Activated CD4-positive, alpha-beta T cell treated with anti-CD3 and anti-CD28 coated beads, Interleukin-2, amount 50 U/mL, for 24 hours (primary cell): ENCODE measurements at places on chromosomes 2 and 18.

- DNase-seq = no peak
Measured at GRCh38 chr2:198880986-198881385, 576.8 kb downstream of the SATB2 start.

DNA sequence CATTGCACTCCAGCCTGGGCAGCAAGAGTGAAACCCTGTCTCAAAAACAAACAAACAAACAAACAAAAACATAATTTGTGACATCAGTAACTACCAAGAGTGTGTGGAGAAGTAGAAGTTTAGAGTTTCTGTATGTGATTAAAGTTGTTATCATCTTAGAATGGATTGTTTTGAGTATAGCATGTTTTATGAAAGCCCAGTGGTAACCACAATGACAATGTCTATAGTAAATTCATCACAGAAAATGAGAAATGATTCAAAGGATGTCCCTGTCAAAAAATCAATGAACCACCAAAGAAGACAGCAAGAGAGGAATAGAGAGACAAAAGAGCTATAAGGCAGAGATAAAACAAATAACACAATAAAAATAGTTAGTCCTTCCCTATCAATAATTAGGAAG, 1299.2 kb downstream of the CNTNAP5 start:
- no peak for DNase-seq

DNA sequence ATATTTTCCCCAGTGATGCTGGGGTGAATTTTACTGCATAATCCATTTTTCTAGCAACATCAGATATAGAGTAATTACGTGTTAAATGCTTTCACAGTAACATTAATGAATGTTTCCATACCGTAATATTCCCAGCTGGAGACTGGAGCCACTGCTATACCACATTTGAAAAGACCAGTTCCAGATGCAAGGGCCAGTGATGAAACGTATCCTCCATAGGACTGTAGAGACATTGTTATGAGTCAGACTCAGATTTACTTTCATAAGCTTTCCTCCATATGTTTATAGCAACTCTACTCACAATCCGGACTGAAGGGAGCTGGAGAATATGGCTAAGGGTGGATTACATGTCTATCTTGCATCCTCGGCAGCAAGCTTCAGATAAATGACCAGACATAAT, 22.7 kb upstream of the GCG start:
- no peak for DNase-seq

- no peak for DNase-seq
Measured at GRCh38 chr2:134397146-134397896, 143.4 kb downstream of the MGAT5 start.

GRCh38 chr18:43271593-43272432, 5.5 kb downstream of the SYT4 start:
- DNase-seq = no peak

GRCh38 chr2:86232373-86232784, 33.1 kb downstream of the MRPL35 start:
- DNase-seq = no peak

DNA sequence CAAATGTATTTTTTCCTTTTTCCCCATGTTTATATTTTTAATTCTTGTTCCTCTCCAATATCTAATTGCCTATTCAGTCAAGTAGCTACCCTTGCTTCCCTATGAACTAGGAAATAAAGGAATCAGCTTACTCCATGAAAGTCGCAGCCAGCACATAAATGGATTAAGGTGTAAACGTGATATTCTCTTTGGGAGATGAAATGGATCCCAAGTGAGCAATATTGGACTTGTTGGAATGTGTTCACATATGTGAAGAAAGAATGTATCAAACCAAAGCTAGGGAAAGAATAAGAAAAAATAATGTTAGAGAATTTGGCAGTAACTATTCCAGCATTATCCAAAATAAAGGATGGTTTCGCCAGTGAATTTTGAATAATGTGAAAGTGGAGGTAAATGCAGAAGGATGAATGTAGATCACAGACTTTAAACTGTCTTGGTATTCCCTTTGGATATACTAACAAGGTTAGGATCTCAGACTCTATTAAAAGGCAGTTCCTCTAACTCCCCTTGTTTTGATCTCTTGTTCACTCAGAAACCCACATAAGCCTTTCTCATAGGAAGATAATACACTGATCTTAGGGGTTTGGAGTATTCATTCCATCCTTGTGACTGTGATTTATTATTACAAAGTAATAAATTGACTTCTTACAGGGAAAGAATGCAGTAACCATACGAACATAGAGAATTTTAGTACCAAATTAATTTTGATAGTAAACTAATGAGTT, 208.1 kb downstream of the BABAM2 start:
- DNase-seq = no peak

- no peak for DNase-seq
Measured at GRCh38 chr2:158346032-158346431, 110.5 kb downstream of the CCDC148 start.

DNA sequence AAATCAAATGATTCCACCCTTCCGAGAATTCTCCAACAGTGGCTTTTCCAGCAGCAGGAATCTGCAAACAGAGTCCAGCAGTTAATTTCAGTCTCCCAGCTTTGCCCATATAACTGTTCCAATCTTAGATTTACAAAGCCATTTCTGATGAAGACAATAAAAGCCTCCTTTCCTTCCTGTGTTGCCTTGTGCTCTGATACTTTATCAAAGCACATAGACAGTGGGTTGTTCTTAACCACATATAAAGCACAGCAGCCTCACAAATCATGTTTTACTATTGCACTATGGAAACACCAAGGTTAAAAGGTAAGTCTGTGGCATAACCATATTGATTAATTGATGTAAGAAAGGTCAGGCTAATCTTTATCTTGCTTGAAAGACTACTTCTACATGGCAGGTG, 89.8 kb upstream of the MMADHC start:
- no peak for DNase-seq

DNA sequence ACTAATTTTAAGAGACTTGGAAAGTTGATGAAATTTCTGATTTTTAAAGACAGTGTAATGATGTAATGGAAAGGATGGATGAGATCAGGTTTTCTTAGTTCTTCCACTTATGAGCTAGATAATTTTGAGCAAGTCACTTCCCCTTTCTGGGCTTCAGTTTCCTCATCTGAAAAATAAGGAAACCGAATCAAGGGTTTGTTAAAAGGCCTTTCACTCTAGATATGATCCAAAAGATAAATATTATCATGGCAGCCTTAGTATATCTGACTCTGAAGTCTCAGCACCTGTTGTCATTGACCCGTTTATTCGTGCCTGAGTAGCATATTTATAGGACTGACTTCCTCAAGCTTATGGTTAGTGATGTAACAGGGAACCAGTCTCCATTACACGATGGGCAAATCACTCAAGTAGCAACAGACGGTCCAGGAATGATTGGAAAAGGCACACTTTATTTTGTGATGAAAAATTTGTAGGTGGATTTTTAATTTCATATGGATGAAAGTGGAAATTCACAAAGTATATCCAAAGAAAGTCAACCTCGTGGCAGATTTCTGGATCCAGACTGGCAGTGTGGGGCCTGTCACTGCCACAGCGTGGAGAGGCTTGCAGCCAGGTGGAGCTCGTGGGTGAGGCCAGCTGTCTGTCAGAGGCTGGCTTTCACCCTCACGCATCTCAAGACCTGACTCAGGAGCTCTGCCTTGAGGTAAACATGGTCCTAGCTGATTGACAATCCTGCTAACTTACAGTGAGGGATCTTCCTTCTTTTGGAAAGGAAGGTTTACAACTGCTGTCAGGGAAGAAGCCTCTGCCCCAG, 137.9 kb upstream of the CXCR4 start:
- no peak for DNase-seq

- DNase-seq = no peak
Measured at GRCh38 chr2:99806758-99807157, 316.9 kb upstream of the REV1 start.

DNA sequence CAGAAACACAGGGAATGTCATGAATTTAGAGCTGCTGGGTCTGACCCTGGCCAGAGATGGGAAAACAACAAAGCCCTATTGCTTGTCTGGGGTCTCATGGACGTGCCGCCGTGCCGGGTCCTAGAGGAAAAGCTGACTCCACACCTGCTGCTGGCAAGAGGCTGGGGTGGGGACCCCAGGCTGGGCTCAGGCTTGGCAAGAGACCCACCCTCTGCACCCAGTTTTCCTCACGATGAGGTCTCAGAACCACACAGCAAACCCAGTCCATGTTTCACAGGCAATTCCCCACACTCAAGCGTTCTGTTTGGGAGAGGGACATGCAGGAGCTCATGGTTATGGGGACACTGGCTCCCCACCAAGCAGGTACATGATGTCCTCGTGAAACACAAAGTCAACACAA, 367.3 kb upstream of the SALL3 start:
- no peak for DNase-seq

DNA sequence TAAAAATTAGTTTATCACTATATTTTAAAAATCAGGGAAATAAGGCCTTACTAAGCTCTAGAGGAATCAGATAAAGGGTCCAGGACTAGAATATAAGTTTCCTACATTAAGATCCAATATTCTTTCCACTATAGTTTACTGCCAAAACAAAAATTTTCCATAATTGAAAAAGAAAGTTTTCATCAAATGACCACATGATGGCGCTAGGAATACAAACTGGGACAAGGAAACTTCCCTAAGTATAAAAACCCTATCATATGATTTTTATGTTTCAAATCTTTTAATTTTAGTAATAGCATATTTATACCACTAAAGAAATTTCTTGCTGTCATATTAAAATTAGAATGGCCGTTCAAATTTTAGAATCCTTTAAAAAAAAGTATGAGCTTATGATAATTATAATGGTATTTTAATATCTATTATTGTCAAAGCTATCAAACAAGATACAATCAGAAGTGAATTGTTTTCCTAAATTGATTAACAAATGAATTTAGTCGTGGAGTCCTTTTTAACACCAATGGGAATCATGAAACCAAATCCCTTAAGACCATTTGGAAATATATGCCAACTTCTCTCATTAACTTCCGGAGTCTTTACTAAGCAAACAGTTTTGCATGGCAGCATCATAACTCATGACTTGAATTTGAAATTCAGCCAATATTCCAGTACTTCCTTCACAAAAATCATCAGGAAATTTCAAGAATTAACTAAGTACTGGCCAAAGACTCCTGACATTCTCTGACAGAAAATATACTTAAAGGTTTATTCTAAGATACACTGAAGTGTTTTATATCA, 70.3 kb downstream of the SCN1A start:
- no peak for DNase-seq

- no peak for DNase-seq
Measured at GRCh38 chr18:44779753-44780292, 99.1 kb downstream of the SETBP1 start.

GRCh38 chr2:217293607-217294006, 433.7 kb upstream of the TNP1 start:
- DNase-seq = no peak

GRCh38 chr2:158726911-158727592, 68.1 kb upstream of the DAPL1 start:
- DNase-seq = no peak

GRCh38 chr2:102016399-102016955, 24.7 kb downstream of the IL1R2 start:
- no peak for DNase-seq

DNA sequence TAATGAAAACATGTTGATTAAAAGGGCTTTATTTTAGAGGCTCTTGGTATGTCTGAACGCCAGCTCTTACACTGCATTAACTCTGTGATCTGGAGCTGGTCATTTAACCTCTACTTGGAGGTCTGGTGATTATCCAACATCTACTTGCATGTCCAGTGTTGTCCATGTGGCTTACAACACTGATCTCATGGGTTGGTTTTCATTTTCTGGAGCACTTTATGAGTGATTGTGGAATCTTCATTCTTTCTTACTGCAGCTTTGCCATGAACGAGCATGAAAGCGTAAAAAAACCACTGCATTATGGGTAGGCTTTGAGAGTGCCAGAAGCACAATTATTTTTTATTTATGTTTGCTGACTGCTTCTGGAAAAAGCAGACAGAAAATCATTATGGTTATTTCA, 4.8 kb downstream of the CCDC195 start:
- no peak for DNase-seq

GRCh38 chr2:241863536-241863954, 4.9 kb upstream of the PDCD1 start:
- peak; percentile 57 for DNase-seq

- no peak for DNase-seq
Measured at GRCh38 chr2:224645722-224646121, 60.6 kb upstream of the CUL3 start.

DNA sequence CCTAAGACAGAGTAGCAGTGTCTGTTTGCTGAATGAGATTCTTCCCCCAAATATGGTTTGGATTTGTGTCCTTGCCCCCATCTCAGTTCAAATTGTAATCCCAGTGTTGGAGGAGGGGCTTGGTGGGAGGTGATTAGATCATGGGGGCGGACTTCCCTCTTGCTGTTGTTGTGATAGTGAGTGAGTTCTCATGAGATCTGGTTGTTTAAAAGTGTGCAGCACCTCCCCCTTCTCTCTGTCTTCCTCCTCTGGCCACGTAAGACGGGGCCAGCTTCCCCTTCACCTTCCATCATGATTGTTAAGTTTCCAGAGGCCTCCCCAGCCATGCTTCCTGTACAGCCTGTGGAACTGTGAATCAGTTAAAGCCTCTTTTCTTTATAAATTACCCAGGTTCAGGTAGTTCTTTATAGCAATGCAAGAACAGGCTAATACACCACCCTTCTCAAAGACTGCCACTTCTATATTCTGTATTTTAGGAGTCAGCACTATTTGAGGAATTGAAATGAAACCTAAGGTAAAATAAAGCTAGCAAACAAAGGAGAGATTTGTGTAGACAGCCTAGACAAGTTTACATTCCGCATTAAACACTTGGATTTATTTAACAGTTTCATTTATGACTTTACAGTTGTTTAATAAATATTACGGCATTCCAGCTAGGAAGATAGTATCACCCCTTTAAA, 21.6 kb downstream of the FBXO36 start:
- DNase-seq = no peak

- no peak for DNase-seq
Measured at GRCh38 chr18:37457341-37457740, 108.3 kb downstream of the CELF4 start.

- DNase-seq = no peak
Measured at GRCh38 chr18:55142410-55142809, 183.1 kb upstream of the CCDC68 start.

GRCh38 chr2:204367466-204367865, 177.8 kb upstream of the PARD3B start:
- no peak for DNase-seq

GRCh38 chr2:50344509-50345106, 687.3 kb downstream of the NRXN1 start:
- no peak for DNase-seq

- DNase-seq = no peak
Measured at GRCh38 chr2:31012406-31012805, 125.8 kb downstream of the GALNT14 start.

DNA sequence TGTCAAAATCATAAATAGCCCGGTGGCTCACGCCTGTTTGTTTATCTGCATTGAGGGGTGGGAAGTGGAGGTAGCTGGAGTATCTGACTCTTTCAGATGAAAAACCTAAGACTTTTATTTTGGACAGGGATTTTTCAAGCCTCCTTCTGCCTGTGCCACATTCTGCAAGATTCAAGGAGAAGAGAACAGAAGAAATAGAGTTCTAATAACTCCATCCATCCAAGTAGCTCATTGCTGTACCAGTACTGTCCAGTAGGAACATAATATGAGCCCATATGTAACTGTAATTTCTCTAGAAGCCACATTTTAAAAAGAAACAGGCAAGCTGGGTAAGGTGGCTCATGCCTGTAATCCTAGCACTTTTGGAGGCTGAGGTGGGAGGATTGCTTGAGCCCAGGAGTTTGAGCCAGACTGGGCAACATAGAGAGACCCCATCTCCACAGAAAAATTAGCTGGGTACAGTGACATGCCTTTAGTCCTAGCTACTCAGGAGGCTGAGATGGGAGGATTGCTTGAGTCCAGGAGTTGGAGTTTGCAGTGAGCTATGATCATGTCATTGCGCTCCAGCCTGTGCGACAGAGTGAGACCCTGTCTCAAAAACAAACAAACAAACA, 35.4 kb upstream of the NT5DC4 start:
- no peak for DNase-seq
